ENCODE measurements at places on chromosomes 11 and 22.

GRCh38 chr22:47115518-47115890 is 353.1 kb downstream of the TBC1D22A start:
- no peak for DNase-seq

- DNase-seq, result no peak
These were observed 293.5 kb downstream of the TMEM135 start for GRCh38 chr11:87331273-87331672.

- DNase-seq, result no peak
These were observed 1070.1 kb downstream of the BRD1 start for GRCh38 chr22:48757581-48757980.

GRCh38 chr22:38967451-38968450 is 10.3 kb downstream of the APOBEC3A start:
- no peak for DNase-seq

GRCh38 chr11:121503051-121503450 is 50.3 kb upstream of the SORL1-AS1 start:
- no peak for DNase-seq
